ENCODE measurements at places on chromosomes 16 and 17.

GRCh38 chr16:78998879-78999278 is 601.7 kb downstream of the MAF start:
- DNase-seq: no peak

DNA sequence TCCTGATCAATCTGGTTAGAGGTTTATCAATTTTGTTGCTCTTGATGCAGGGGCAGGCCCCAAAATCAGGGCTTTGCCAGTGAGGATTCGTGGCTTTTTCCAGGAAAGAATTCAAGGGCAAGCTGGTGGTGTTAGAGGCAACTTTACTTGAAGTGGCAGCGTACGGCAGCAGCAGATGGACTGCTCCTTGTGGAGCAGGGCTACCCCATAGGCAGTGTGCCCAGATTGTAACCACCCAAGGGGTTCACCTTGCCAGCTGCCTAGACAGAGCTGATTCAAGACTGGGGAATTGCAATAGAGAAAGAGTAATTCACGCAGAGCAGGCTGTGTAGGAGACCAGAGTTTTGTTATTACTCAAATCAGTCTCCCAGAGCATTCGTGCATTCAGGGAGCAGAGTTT is 16.7 kb downstream of the DRC7 start:
- no peak for DNase-seq

GRCh38 chr17:9977180-9977575 is 72.1 kb upstream of the RCVRN start:
- DNase-seq: no peak

- DNase-seq: peak; percentile 69
Measured at GRCh38 chr16:27154705-27155521, 48.4 kb upstream of the KDM8 start.

- DNase-seq: peak; percentile 53
Measured at GRCh38 chr16:85448557-85449190, 164.4 kb upstream of the GSE1 start.

GRCh38 chr16:46785076-46785845 is 37.1 kb upstream of the MYLK3 start:
- DNase-seq: no peak

DNA sequence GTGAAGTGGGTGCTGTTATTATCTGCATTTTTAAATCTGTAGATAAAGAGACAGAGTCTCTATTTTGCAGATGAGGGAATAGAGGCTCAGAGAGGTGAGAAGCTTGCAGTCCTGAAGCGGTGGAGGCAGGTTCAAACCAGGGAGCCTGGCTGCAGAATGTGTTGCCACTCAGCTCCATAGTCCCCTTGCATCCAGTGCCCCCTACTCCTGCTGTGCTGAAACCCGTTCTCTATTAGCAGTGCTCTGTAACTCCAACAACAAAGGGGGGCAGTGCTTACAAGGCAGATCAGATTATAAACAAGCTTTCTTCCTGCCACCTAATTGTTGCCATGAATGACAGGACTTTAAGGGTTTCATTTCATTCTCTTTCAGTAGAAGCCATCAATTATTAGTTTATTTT is 118.1 kb upstream of the CACNG3 start:
- no peak for DNase-seq

DNA sequence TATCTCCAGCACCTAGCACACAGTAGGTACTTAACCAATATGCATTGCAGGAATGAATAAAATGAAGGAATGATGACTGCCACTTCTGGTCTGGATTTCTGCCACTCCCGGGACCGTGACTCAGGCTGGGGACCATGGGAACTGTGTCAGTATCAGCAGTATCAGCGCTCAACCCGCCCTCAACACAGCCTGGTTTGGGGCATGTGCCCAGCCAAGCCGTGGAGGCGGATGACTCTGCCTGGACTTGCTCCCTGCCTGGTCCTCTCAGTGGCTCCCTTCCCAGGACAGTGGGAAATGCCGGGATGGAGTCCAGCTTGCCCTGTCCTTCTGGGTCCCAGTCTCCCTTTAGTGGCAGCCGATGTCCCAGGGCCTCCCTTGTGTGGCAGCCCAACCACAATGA is 55.1 kb downstream of the SRCIN1 start:
- no peak for DNase-seq

GRCh38 chr16:72191551-72191950 is 19.6 kb upstream of the PMFBP1 start:
- DNase-seq: no peak

DNA sequence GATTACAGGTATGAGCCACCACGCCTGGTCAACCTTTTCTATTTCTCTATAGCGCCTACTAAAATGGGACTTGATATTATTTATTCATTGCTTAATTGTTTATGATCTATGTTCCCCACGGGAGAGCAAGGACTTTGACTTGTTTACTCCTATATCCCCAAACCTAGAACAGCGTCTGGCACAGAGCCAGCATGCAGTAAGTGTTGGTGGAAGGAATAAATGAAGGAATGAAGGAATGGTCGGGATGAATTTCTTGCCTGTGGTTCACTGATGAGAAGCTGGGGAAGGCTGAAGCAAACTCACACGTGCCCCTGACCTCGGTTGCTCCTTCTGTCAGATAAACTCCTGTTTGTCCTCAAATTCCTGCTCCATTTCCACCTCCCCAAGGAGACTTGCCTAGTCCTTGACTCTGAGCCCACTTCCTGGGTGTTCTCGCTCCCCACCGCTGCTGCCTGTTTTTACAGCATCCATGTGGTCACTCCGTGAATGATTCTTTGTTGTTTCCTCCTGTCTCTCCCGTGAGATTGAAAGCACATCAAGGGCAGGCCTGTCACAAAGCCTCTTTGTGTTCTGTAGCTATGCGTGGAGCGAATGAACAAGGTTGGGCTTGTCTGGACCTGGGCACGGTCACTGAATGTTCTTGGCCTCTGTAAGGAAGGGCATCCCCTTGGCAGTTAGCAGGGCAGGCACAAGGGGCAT is 17.3 kb downstream of the C17orf100 start:
- DNase-seq: no peak

DNA sequence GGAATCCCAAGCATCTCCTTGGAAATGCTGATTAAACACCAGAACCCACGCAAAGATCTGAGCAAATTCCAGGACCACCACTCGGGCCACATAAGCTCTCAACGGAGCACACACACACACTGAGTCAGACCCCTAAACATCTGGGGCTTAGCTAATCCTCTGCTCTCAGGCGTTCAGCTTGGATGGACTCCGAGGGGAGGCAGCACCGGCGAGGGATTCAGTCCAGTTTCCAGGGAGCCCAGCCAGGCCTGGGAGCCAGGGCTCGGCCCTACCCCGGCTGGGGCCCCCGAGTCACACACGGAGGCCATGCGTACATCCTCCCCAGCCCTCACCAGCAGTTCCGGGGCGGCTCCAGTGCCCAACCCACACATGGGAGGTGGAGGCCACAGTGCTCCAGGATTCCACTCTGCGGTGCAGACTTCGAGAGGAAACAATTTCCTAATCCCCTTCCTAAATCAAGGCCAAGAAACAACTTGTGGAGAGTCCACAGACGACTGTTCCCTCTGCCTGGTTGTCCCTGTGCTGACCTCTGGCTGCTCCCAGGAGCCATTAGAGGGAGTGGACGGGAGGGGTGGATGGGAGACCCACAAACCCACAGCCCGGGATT is 70.5 kb downstream of the GAS7 start:
- no peak for DNase-seq

All from CD4-positive, alpha-beta T cell treated with Interleukin-12 subunit alpha and Interleukin-12 subunit beta, for 1 hour (primary cell).